Left forelimb (tissue), 1 donor: ENCODE measurements at places on chromosomes 1 and 21.

DNA sequence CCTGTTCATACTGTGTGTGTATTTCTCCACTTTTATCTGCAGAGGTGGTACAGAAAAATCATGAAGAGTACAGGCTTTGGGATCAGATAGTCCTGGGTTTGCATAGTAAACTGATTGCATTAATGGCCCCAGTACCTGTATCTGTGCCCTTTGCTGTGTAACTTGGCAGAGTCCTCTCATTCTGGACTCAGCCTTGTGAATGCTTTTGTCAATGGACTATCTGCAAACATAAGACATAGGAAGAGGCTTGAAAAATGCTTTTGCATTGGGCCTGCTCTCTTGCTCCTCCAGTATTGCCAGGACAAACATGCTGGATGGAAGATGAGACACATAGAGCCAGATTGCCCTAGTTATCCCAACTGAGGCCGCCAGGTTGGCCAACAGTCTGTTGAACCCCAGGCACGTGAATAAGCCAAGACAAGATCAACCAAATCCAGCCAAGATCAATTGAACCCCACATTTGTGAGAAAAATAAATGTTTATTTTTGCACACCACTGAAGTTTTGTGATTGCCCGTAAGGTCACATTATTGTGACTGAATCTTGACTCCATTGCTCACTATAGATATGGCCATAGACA, 37.2 kb downstream of the ADCY10 start:
- DNase-seq, result no peak

DNA sequence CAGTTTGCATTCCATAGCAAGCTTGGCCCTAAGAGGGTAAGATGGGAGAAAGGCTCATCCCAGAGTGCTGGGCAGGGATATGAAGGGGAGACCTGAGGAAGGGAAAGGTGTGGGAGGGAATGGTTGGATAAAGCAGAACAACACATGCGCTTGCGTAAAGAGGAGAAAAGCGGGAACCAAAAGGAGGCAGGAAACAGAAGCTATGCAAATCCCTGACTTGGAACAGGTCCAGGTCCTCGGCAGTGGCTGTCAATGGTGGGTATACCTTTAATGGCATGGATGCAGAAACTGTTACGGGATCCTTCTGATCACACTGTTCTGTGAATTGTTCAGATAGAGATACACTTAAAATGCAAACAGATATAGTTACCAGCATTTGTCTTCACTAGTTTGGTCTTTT, 455.6 kb downstream of the SIPA1L2 start:
- no peak for DNase-seq

DNA sequence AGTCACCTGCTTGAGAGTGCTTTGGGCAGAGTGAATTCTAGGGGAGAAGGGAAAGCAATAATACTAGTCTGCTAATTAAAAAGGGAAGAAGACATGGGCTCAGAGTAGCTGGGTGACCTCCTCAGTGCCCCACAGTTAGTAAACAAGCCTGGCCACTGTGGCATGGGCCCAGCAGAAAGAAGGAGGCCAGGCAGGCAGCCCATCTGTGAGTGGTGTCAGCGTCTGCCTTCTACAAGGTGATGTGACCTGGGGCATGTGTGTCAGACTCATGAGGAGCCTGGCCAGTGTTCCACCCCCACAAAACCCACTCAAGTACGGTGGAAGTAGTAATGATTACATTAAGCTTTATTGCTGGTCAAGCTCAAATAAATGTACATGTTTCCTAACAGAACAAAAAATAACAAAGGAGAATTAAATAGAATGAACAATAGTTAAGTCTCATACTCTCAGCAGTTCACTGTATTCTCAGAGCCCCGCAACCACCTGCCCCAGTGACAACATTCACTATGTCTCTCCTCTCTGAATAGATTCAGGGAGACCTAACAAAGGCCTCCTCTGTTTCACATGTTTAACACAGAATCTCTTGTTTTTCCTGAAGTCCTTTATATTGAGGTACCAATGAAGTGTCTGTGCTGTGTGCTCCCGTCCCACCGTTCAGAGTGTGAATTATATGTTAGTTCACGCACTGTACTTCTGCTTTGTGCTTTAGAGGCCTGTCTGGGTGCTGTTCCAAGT, 32.5 kb downstream of the SLC22A15 start:
- no peak for DNase-seq

DNA sequence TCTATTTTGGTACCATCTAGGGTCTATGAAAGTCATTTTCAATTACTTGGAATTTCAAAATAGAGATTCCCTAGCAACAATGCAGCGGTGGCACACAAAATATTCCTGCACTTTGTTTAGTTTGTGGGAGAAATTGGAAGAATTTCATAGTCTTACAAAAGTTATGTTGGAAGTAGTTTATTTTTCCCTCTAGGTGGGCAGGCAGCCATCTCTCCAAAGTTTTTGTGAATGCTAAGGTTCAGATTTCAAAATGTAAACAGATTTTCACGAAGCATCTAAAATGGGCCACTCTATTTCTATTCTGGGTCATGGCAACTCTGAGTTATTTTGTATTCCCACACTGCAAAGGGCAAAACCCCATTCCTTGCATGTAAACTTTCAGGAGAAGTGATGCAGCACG, 8.0 kb downstream of the SMCP start:
- no peak for DNase-seq

GRCh38 chr1:167065471-167065870, 24.7 kb downstream of the GPA33 start:
- no peak for DNase-seq
